ENCODE measurements at places on chromosomes 16 and 17.
A peak's percentile ranks its signal among the peaks of the same experiment; 100 is the strongest.

DNA sequence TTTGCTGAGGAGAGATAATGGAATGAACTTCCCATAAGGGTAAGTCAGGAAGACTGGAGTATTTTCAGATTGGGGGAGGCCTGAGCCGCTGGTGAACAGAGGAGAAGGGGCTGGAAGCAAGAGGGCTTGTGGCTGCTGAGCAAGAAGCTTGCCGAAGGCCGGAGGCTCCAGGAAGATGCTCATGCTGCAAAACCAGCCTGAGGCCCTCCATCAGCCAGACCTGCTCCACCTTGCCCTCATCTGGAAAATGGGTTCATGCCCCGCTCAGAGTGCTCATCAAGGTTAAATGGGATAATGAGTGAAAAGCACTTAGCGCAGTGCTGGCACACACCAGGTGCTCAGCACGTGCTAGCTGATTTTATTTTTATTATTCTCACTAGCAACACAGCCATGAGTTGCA is 5.5 kb upstream of the ASGR1 start:
- no peak for DNase-seq

GRCh38 chr17:62781356-62781755 is 26.8 kb downstream of the MARCHF10 start:
- DNase-seq, result no peak

DNA sequence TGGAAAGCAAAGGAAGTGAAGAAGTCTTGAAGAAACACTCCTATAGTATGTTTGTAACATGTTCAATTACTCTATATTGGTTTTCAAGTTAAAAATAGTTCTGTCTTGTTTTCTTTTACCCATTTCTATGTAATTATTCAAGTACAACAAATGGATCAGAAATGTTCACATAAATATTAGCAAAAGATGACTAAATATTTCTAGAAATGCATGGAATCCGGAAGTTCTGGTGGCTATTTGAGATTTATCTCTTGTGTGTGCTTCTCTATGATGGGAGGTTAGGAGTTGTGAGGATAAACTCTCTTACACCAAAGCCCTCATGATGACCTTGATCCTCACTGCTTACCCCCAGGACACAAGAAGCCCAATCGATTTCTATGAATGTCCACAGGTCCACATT is 237.5 kb downstream of the CDH8 start:
- no peak for DNase-seq

DNA sequence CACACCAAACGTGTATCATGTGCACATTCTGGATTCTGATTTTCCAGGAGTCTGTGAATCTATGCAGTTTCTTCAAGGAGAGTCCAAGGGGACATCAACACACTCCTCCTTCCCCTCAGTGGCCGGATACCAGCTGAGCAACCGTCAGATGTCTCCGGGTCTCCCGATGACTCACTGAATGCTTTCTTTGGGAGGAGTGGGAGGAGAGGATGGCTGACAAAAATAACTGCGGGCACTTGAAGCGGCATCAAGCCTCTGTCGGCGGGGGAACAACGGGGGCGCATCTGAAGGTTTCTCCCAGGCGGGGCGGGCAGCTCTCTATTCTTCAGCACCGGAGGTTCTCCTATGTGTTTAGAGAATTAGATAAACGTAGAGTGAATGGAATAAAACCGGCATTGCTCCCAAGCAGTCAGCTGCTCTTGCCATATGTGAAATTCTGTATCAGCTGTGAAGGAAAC is 24.6 kb upstream of the LRRC75A start:
- DNase-seq, result peak; percentile 23

DNA sequence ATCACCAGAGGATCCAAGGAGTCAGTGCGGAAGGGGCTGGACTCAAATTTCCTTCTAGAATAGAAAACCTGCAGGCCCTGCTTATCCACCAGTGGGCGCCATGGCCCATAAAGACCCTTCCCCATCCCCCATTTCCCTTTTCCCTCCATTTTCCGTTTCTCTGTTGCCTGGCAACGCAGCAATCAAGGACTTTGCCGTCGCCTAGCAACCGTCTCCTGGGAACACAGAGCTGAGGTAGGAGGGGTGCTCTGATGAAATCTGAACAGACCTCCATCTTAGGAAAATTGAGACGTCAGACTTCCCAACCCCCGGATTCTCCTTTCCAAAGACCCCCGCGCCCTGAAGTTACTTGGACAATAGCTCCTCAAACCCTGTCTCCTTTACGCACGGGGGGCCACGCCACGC is 5.7 kb downstream of the DLG4 start:
- DNase-seq, result no peak

GRCh38 chr16:69711115-69711740 is 15.1 kb downstream of the NQO1 start:
- DNase-seq, result peak; percentile 17

- DNase-seq, result no peak
Observed at GRCh38 chr16:31083981-31084380, 4.8 kb downstream of the PRSS53 start.

DNA sequence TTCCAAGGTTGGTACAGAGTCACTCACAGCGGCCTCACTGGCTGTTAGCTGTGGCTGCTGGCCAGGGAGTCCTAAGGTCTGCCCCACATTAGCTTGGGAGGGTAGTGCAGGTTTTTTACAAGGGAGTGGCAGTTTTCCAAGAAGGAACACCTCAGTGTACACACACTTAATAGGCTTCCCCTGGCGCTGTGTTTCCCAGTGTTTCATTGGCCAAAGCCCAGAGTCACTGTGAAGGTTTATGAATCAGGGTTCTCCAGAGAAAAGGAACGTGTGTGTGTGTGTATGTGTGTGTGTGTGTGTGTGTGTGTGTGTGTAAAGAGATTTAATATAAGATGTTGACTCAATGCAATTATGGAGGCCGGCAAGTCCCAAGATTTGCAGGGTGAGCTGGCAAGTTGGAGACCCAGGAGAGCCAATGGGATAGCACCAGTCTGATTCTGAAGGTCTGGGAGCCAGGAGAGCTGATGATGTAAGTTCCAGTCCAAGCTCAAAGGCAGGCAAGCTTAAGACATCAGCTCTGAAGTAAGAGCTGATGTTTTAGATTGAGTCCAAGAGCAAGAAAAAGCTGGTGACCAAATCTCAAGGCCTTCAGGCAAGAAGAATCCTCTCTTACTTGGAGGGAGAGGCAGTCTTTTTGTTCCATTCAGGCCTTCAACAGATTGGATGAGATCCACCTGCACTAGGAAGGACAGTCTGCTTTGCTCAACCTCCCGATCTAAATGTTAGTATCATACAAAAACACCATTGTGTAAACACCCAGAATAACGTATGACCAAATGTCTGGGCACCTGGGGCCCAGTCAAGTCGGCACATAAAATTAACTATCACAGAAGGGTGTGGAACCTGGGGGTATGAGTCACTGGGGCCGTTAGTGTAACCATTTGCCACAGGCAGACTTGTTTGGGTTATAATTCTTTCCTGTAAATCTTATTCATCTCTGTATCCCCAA is 206.8 kb downstream of the PRKCA start:
- no peak for DNase-seq

- no peak for DNase-seq
Observed at GRCh38 chr16:66705790-66706505, 9.4 kb upstream of the CMTM4 start.

- peak; percentile 21 for DNase-seq
Observed at GRCh38 chr16:57304169-57305061, 19.9 kb upstream of the PLLP start.

GRCh38 chr17:11330006-11330405 is 89.0 kb downstream of the SHISA6 start:
- no peak for DNase-seq

DNA sequence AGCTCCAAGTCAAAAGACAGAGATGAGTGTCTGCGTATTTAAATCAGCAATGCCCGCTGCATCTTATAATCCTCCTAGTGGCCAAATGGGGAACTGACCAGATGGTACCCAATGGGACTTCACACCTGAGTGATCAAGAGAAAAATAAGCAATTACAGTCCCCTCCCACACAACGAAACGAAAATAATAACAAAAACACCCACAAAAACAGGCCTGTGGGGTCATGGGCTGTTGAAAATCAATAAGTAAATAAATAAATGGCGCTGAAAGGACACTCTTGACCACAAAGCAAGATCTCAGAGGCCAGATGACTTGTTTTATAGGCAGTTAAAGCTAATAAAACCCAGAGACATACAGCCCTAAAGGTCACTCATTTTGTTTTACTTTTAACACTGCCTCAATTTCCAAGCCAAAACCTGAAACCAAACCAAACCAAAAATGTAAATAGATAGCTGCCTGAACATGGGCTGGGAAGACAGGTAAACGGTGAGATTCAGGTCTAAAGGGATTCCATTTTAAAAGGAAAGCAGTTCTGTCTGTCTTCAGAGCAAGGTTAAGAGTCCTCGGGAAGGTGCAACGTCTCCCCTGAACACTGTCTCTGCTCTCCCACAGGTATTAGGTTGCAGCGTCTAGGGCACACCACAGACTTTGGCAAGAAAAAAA is 1.3 kb downstream of the ZNF821 start:
- no peak for DNase-seq

GRCh38 chr16:80947708-80948625 is 58.7 kb downstream of the CMC2 start:
- no peak for DNase-seq

- DNase-seq, result no peak
Observed at GRCh38 chr16:69132424-69133252, at the start of the genes CHTF8 and UTP4. Gene CHTF8, minus strand, starts transcription at chr16:69132588. Its CDS starts 11,130 bp downstream, at chr16:69121458. Gene UTP4, plus strand, starts transcription at chr16:69132649. Its CDS starts 811 bp downstream, at chr16:69133460.

DNA sequence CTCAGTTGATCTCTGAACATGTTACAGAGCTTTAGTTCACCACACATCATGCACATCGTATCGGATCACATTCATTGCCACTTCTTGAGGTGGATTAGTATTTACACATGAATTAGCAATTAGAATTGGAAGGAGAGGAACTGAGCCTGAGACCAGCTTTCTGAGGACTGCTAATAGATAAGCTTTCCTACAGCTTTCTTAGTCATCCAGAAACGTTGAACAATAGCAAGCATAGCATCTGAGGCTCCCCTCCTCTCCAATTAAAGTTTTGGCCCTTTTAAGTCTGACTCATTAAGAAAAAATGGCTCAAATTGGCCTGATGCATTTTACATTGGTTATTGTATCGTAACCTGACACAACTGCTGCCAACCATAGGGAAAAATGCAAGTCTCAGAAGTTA is 1130.4 kb downstream of the CDH8 start:
- no peak for DNase-seq

DNA sequence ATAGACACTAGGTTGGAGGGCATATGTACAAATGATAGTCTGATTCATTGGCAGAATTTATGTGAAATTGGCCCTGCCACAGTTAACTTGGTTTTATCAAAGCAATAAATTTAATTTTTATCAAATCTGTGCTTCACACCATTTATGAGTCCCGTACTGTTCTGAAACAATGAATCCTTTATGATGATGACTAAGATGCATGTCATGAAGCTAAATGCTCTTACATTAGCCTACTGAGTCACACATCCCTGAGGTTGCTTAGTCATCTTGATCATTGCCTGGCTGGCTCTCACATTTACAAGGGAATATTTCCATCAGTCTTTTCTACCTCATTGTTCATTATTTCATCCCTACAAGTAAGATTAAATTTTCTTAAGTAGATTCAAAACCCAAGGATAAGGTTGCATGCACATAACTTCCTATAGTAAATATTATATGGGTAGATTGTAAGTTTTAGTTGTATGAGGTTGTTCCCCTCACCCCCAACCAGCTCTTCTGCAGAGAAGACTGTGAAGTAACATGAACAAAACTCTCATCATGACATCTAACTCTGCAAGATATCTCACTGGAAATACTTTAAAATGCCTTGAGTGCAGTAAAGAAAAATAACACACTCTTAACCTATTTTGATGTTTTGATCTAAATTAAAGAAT is 170.7 kb downstream of the CYB561 start:
- peak; percentile 84 for DNase-seq

- DNase-seq, result no peak
Observed at GRCh38 chr16:11392041-11392581, 46.9 kb downstream of the RMI2 start.

GRCh38 chr17:82370471-82371332 is 863 bp upstream of the UTS2R start:
- no peak for DNase-seq
